Liver (tissue), 10 donors: ENCODE measurements at places on chromosomes 7 and 10. TPM values are rescaled to one million over a fixed set of nuclear protein-coding genes. Genes with fewer than 3 reads are reported as not detected.

FZD8 gene
- 3.5 TPM for total RNA-seq

LBX1 gene
- total RNA-seq = not detected

CABCOCO1 gene
- total RNA-seq = 0.09 TPM

CYP2C18 gene
- total RNA-seq = 51.5 TPM

ZNF138 gene
- 3.6 TPM for total RNA-seq

INA gene
- not detected for total RNA-seq

ELFN1 gene
- 3.3 TPM for total RNA-seq

GNA12 gene
- total RNA-seq = 10.9 TPM

HDAC9 gene
- total RNA-seq = 3.4 TPM

SCD gene
- total RNA-seq = 1,255 TPM

BMPER gene
- total RNA-seq = 8.5 TPM
